Stimulated activated CD4-positive, alpha-beta T cell treated with anti-CD3 and anti-CD28 coated beads, Interleukin-1b, Interleukin-23, amount 100 ng/mL, for 1 hour (primary cell): ENCODE measurements at places on chromosomes 7 and 10.

- DNase-seq = no peak
Measured at GRCh38 chr10:88082806-88083596, 219.6 kb downstream of the PTEN start.

DNA sequence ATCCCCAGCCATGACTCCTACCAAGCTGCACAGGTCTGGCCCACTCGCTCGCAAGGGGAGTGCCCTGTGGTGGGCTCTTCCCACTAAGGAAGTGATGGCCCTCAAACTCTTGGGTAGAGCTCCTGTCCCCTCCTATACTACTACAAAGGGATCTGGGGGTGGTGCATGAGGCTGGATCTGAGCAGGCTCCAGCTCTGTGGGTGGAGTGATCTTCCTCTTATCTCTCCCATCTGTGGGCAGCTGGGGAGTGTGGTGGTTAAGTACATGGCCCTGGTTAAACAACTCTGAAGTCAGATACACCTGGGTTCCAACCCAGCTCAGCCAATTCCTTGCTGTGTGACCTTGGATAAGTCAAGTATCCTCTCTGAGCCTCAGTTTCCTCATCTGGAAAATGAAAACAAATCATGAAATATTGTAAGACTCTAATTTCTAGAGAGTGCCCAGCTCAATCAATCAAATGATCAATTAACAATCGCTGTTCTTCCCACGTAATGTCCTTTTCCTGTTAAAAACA is 17.4 kb downstream of the DDIT4 start:
- DNase-seq = no peak

DNA sequence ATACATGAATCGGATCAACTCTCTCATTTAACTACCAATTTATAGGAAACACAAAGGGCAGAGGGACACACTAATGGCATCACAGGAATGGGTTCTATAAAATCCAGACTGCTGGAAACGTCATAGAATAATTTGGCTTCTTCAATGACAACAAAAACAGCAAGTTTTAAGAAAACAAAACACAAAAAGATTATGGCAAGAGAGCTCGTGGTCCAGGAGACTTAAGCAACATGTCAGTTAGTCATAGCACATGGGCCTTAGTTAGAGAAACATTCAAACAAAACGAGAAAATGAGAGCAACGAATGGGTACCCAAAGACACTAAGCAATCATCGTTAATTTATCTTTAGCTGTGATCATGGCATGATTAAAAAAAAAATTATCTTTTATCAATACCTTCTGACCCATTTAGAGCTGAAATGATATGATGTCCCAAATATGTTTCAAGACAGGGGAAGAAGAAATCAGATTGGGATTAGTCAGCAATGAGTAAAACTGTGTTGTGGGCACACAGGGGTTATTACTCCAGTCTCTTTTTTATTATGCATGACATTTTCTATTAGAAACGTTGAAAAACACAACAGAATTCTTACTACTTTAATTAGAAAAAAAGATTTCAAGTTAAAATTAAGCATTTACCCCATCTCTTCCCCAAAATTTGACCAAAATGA is 28.3 kb downstream of the NCAPG2 start:
- no peak for DNase-seq

DNA sequence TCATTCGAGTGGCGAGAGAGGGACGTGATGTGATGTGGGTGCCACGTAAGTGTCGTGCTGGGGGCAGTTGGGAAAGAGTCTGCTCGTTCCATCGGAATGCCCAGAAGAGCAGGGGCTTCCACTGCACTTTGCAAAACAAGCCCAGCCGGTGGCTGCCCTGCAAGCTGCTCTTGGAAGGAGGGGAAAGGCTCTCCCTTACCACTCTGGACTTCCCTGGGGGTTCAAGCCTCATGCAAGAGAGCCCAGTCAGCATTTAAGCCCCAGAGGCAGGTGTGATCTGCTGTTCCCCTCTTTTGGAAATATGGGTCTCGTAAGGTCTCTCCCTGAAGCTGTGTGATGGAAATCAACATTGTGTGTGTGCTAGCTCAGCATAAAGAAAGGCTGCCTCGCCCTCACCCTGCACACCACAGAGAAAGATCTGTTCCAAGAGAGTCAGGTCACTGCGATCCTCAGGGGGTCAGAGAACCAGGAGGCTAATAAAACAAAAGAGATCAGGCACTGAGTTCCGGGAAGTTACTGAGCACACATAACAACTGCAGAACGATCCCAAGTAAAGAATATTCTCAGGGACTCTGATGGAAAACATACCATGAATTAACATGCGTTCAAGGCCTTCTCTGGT is 212.5 kb downstream of the ADAM12 start:
- no peak for DNase-seq

DNA sequence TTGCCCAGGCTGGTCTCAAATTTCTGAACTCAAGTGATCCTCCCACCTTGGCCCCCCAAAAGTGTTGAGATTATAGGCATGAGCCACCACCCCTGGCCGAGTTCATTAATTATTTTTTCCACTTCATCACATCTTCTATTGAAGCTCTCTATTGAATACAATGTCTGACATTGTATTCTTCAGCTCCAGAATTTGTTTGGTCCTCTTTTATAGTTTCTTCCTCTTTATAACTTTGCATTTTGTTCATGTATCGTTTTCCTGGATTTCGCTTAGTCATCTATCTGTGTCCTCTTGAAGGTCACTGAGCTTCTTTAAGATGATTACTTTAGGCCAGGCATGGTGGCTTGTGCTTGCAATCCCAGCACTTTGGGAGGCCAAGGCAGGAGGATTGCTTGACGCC is 30.2 kb downstream of the NOM1 start:
- DNase-seq = no peak

GRCh38 chr10:86316990-86317389 is 49.6 kb downstream of the GRID1 start:
- DNase-seq = no peak

DNA sequence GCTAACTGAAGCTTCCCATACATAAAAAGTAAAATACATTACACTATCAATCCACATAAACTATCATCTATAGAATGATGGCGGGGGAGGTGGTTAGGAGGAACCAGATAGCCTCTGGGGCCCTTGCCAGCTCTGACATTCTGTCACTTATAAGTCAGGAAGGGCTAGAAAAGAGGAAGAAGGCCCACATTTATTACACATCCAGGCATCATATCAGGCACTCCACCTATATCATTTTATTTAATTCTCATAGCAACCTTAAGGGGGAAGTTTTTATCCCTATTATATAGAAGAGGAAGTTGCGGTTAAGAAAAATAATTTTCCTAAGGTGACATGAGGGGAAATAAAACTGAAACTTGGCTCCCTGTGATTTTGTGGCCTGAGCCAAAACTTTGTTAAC is 29.9 kb downstream of the HEPACAM2 start:
- DNase-seq = no peak

DNA sequence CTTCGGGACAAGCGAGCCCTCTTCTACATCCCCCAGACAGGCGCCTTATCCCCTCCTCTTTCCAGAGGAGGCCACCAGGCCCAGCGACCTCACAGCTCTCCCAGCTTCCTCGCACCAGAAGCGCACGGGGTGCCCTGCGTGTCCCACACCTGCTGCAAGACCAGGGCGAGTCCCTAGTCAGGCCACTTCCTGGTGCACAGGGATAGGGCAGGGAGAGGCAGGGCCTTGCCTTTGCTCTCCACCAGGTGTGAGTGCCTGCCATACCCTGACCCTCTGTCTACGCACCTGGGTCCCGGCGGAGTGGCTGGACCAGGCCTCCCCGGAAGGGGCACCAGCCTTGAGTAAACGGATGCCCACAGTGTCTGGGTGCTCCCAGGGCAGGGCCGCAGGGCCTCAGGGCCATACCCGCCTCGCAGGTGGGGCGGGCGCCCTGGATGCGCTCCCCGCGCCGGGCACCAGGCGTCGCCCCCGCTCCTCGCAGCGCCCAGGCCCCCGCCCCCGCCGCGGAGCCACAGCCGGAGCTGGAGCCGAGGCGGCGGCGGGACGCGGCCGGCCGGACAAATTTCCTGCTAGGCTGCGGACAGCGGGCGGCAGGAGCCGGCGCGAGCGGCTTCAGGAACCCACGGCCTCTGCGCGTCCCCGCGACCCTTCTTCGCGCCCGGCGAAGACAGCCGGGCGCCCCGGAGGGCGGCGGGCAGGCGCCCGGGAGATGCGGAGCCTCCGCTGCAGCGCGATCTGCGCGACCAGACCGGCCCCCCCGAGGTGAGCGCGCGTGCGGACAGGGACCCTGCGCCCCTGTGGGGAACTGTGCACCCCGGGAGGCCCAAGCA is at the start of gene PTPRE:
TSS of gene PTPRE (plus strand) at position 556 of the 830 bp plus-strand sequence. CDS start 133,779 bp downstream, outside the sequence.
- DNase-seq = peak; percentile 8

- DNase-seq = no peak
Measured at GRCh38 chr10:21512573-21513404, 12.7 kb downstream of the SKIDA1 start.

DNA sequence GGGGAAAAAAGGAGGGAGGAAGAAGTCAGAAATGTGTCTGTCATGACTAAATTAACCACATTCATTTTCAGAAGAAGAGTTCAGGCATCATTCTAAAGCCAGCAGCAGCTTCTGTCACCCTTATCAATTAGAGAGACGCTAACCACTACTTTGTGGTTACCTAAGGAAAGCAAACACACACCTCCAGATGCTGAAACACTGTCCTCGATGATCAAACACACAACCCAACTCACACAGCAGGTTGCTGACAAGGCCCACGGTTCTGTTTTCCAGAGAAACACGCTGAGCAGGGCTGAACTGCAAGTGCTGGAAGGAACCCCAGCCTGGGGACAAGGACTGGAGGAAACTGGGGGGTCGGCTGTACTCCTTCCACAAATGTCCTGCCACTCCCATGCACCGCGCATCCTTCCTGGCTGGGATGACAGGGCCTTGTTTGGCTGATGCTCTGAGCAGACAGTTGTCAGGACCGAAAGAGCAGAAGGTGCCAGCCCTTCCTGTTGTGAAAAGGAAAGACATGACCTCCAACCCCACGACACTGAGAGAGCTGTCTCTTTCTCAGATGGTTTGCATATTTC is 36.6 kb downstream of the PRKCQ start:
- DNase-seq = peak; percentile 6

DNA sequence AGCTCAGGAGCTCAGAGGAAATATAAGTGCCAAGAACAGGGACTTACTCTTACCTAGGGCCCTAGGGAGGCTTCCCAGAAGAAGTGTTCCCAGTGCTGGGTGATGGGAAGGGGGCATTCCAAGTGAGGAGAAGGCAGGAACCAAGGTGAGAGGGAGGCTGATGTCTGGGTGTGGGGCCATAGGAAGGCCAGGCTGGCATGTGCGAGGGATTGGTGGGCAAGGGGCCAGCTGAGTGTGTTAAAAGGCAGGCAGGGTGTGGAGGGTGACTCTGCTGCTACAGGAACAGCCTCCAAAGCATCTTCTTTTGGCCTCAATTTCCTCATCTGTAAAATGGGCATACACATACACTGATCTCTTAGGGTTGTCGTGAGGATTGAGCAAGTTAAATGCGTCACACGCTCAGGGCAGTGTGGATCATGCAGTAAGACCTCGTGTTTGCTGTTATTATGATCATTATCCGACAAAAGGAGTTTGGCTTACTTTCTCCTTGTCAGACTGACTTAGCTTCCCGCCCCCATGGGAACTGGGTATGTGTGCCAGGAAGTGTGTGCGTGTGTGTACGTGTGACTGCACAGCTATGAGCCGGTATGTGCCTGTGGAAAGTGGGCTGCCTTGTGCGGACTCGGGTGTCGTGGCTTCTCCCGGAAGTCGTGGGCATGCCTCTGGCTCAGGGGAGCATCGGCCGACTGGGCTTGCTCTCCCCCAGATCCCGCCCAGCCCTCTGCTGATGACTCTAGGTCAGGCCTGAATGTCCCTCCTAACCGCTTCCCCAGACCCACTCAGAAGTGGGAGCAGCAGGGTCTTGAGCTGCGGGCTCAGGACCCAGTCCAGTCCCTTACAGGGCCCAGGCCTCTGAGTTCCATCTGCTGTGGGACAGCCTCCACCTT is 59.6 kb downstream of the NEURL1 start:
- DNase-seq = no peak

GRCh38 chr7:47153058-47153457 is 428.9 kb downstream of the TNS3 start:
- DNase-seq = no peak

GRCh38 chr7:94307399-94308048 is 87.2 kb upstream of the COL1A2 start:
- no peak for DNase-seq

DNA sequence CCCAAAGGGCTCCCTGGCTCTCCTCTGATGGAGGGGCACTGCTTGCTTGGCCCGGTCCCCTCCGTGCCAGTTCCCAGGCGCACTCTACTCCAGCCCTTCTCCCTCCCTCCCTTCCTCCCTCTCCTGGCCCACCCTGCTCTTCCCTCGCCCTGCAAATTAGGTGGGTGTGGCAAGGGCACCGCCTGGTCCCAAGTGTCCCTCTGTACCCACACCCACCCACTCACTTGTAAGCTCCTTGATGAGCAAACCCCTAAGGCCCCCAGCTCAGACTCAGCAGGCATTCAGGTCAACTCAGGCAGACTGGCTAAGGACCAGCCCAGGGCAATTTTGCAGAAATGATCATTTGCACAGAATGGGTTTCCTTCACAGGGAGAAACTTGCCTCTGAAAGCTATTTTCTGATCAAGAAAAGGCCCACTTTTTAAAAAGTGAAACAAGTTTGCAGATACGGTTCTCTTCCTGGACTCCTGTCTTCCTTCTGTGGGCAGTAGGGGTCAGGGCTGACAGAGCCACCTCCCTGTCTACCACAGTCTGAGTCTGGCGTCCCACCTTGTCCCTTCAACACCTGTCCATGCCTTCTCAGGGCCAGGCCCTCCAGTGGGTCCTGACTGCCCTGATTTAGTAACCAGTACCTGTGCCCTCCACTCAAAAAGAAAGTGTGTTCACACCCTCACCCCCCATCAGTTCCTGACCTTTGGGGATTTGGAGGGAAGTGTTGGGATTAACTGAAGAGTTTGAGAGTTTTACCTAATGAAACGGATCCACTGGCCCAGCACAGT is 28.3 kb downstream of the C10orf71 start:
- DNase-seq = no peak

GRCh38 chr10:57038531-57038930 is 677.5 kb upstream of the ZWINT start:
- DNase-seq = no peak

DNA sequence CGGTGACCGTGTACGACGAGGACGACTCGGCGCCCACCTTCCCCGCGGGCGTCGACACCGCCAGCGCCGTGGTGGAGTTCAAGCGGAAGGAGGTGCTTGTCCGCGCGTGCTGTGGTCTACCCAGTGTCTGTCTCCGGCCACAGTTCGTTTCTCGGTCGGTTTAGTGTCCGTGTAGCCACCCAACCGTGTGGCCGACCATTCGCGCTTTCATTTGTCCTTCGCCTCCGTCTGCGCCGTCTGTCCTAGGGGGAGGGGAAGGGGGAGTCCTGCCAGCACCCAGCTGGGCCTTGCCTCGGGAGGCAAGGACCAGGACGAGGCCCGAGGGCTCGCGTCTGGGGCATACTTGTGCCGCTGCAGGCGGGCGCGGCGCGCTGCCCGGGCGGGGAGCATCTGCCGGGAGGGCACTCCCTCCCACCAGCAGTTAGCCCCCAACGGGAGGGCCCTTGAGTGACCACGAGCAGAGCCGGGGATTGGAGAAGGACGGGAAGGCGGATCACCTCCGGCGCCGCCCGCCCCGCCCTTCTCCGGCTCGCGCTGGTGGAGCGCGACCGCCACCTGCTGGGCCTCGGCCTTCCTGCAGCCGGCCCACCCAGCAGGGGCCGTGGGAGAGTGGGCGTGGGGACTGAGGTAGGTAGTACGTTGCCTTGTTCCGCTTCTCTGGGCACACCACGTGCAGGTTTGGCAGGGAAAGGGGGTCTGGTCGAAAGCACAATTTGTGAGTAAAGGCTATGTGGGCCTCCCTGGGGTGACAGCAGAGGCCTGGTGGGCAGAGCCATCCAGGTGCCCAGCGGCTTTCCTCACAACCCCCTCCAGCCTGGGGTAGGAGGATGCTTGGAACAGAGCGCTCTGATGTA is 28.5 kb downstream of the RET start:
- peak; percentile 37 for DNase-seq

- no peak for DNase-seq
Measured at GRCh38 chr7:73999664-74000435, 28.1 kb upstream of the ELN start.
